Stimulated activated CD4-positive, alpha-beta T cell treated with anti-CD3 and anti-CD28 coated beads, Interleukin-4, amount 100 ng/mL, for 24 hours (primary cell): ENCODE measurements at places on chromosomes 16 and 17.

- DNase-seq = no peak
Measured at GRCh38 chr17:76943781-76944213, 75.6 kb downstream of the MGAT5B start.

- DNase-seq = no peak
Measured at GRCh38 chr16:88309908-88310265, 72.9 kb upstream of the ZNF469 start.

DNA sequence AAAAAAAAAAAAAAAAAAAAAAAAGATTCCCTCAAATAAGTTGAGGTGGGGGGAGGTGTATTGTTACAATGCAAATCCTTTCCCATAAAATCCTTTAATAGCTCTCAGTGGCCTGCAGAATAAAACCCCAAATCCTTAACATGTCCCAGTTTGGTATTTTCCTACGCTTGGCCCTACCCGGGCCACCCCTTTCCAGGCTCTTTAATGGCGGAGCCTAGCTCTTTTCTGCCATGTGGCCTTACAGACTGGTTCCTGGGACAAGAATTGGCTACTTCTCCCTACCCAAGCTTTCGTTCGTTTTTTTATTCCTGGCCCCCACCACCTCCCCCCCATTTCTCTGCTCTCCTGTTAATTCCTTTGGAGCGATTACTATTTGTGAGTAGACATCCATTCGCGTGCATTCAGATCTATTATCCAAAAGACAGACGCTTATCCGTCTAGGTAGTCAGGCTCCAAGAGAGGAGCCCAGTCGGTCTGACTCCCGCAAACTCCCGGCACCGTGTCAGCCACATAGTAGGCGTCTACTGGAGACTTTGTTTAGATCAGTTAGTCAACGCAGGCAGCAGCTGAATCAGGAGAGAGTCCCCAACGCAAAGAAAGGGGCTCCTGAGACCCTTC is 813 bp upstream of the THAP11 start:
- no peak for DNase-seq

DNA sequence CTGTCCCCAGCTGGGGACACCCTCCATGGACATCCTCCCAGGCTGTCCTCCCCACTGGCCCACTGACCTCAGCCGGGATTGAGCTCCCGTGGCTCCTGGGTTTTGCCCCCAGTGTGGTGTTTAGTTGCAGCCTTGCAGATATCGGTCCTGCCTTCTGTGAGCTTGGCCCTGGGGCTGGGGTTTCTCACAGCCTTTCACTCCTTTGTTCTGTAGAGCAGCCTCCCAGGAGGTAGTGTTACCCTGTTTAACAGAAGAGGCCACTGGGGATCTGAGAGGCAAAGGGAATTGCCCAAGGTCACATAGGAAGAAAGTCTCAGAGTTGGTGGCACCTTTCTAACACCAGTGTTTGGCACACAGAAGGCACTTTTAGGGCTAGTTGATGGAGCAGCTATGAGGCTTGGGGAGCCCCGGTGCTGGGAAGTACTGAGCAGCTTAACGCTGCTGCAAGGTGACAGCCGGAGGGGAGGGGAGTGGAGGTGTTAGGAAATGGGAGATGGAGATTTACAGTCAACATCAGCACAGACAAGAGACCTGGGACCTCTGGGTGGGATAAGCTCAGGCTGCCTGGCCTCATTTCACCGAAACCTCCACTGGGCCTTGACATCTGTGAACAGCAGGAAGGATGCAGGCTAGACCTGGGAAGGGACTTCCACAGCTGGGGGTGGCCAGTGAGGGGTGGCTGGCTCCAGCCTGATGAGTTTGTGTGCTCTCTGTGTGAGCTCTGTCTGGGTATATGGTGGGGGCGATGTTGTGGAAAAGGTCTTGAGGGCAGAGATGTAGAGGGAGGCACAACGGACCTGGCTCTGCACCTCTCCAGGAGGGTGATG is 26.1 kb downstream of the CACNA1G start:
- no peak for DNase-seq

DNA sequence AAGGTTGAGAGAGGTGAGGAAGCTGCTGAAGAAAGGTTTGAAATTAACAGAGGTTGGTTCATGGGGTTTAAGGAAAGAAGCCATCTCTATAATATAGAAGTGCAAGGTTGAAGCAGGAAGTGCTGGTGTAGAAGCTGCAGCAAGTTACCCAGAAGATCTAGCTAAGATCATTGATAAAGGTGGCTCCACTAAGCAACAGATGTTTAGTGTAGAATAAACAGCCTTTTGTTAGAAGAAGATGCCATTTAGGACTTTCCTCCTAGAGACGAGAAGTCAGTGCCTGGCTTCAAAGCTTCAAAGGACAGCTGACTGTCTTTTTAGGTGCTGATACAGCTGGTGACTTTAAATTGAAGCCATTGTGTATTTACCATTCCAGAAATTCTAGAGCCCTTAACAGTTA is 29.3 kb downstream of the GOSR1 start:
- DNase-seq = no peak

DNA sequence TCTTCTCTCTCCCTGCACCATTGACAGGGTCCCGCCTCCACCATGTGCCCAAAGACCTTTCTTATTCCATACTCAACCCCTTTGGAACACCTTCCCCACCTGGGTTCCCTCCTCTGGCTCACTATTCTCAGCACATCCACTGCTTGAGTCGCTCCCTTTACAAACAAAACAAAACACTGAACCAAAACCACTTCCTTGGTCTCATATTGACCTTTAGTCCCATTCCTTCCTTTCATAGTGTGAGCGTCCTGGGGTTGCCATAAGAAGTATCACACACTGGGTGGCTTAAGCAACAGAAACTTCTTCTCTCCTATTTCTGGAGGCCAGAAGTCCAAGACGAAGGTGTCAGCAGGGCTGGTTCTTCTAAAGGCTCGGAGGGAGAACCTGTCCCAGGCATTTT is 6.1 kb upstream of the TNRC6C start:
- DNase-seq = no peak

DNA sequence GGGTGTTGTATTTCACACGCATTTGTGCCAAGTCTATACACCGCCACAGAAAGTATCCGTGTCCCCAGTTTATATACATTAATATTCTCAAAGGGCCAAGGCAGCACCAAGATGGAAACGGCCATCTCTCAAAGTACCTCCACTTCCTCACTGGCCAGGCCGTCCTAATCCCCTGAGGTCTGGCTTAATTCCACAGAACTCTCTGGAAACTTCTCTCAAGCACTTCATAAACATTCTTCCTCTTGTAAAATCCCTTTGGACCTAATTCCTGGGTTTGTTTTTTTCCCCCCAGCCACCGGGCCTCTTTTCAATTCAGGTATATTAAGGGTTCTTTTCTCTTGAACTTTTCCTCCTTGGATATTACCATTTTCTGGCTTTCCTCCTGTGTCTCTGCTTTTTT is 5.1 kb upstream of the ERN1 start:
- DNase-seq = no peak

- DNase-seq = no peak
Measured at GRCh38 chr17:40486522-40487370, 14.7 kb downstream of the TNS4 start.

GRCh38 chr16:70676675-70677498 is 9.0 kb downstream of the MTSS2 start:
- DNase-seq = no peak

- DNase-seq = no peak
Measured at GRCh38 chr17:42774066-42774745, 957 bp downstream of the VPS25 start.

DNA sequence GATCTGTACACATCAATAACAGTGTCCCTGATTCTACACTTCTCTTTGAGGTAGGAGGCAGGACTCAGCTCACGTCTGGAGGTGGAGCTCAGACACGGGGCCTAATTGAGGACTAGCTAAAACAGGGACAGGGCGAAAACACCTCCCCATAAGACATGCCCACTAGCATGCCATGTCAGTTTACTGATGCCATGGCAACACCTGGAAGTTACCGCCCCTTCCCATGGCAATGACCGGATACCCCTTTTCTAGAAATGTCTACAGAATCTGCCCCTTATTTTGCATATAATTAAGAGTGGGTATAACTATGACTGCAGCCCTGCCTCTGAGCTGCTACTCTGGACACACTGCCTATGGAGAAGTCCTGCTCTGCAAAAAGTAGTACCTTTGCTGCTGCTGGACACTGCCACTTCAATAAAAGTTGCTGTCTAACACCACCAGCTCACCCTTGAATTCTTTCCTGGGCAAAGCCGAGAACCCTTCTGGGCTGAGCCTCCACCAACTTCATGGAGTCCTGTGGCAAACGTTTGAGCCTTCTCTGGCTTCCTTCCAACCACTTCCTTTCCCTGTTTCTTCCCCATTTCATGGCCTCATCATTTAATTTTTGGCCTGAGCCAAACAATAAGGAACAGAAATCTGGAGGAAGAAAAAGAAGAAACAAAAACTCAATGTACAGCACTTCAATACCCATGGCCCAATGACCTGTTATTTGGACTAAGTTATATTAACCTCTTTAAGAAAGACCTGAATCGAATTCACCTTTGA is 21.0 kb downstream of the PHB1 start:
- DNase-seq = no peak

DNA sequence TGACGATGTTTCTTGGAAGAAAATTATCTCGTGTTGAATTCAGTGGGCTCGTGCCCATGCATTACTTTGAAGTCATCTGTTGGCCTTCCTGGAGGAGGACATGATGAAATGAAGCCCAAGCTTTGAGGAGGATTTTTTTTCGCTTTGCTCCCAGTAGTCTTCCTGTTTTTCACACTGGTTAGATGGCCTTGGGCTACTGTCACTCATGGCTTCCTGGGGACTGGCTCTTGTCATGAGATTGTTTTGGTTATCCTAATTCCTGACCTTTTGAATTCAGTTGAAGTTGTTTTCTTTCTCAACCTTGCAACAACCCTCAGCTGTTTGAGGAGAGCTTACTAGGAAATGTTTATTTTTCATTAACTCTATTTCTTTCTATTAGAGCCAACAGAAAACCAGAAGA is 430.7 kb downstream of the HS3ST3B1 start:
- DNase-seq = no peak

DNA sequence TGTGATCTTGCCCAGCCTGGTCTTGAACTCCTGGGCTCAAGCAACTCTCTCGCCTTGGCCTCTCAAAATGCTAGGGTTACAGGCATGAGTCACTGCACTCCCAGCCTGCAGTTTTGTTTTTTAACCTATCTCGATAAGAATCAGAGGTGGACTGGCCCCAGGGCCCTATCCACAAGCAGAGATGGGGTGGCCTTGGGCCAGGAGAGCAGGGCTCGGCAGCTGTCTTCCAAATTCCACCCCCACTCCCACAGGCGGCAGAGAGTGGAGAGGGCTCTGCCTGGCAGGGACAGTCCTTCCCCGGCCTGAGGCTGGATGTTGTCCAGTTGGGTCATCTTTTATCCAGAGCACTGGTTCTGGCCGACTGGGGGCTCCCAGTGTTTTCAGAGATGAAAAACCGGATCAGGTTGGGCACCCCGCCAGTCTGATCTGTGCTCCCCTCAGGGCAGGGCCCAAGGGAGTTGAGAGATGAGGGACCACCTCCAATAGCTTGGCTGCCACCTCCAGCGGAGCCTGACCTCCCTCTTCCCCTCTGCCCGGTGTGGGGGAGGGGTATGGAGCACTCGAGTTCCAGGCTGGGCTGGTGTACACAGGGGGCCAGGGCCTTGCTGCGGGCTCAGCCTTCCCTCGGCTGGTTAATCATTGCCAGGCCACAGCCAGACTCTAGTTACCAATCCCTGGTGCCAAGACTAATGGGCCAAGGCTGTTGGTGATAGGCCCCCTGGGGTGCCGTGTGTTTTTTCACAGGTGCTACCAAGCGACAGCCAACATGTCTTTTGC is 30.3 kb upstream of the MYO15B start:
- no peak for DNase-seq

- no peak for DNase-seq
Measured at GRCh38 chr16:73415286-73415685, 367.4 kb upstream of the ZFHX3 start.

- no peak for DNase-seq
Measured at GRCh38 chr17:58823051-58823525, 67.4 kb downstream of the PPM1E start.

DNA sequence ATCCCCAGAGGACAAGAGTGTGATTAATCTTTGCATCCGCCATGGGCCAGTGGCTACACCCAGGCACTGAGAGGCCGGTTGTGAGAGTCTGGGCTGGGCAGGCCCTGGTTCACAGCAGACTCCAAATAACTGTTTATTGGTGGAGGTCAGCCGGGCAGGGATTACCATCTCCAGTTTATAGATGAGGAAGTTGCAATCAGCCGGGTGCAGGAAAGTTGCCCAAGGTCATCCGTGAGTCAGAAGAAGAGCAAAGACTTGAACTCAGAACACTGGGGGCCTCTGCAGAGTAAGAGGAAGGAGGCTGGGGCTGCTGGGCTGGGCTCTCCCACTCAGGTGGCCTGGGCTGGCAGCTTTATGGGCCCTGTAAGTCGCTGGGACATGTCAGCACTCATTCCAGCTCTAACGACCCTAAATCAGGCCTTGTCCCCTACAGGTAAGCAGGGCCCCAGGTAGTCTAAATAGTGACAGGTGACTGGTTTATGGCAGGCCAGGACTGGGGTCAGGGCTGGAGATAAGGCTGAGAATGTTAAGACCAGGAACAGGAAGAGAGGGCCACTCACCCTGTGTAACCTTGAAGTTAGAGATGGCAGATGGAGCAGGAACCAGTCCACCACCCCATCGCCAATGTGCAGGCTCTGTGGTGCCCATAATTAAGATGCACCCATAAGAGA is 2.1 kb upstream of the CA4 start:
- no peak for DNase-seq

DNA sequence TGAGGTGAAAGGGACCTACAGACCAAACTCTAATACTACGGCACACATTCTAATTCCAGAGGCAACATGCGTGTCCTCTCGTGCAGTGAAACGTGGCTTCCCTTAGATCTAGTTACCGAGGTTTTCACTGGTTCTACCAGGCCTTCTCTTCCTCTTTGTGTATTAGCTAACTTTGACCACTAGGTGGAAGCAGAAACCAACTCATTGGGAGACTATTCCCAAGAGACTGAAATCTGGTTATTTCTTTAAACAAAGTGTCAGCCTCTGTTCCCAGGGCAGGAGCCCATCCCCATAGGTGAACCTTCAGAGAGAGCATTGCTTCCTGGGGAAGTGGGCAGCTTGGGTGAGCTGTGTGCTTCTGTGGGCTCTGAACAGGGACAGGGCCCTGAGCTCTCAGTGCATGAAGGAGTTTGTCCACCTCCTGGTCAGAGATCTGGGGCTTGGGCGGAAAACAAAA is 19.7 kb upstream of the RCVRN start:
- DNase-seq = no peak

DNA sequence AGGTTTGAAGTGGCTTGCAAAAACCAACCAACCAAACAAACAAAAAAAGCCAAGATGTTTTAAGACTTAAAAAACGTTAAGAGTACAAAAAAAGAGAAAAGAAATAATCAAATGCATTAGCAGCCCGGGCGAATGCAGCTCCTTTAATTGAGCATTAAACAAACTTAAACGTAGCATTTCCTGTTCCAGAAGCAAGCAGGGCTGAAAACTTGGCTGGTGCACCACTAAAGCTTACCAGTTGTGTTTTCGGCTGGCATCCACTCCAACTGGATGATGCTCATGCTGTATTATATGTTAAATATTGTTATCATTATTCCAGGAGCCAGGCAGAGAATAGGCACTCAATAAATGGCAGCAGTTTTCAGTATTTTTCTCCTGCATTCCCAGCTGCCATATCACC is 45.1 kb downstream of the IRX6 start:
- DNase-seq = no peak

GRCh38 chr16:72921106-72921505 is 126.8 kb downstream of the ZFHX3 start:
- DNase-seq = no peak

GRCh38 chr16:15599303-15600070 is 43.5 kb downstream of the MARF1 start:
- no peak for DNase-seq
